ENCODE measurements at places on chromosomes 7 and 10.

DNA sequence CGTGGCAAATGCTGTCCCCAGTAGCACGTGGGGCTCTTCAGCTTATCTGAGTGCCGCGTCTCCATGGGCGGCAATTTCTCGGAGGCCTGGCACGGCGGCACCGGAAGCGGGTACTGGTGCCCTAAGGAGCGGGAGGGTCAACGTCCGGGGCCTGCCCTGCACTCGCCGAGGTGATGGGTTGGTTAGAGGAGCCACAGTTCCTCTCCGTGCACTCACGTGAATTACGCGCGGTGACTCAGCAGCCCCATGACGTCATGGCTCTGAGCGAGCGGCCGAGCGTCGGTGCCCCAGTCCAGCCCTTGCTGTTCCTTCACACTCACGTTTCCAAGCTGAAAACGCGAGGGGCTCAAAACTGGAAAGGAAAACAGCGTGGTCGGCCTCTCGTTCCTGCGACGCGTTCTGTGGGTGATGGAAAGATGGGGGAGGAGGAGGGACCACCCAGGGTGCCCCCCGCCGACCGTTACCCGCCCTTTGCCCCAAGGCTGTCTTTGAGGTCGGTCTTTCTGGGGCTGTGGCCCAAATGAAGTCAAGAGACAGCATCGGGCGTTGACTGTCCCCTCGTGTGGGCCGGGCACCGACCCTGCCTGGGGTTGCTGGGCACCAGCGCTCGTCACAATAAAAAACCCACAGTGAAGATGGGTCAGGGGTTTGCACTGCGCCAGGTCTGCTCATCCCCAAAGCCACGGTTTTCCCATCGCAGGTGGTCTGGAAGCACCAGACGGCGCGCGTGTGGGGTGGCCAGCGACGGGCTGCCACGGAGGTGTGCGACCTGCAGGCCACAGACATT, 70.4 kb upstream of the CFAP46 start:
- DNase-seq, result no peak

DNA sequence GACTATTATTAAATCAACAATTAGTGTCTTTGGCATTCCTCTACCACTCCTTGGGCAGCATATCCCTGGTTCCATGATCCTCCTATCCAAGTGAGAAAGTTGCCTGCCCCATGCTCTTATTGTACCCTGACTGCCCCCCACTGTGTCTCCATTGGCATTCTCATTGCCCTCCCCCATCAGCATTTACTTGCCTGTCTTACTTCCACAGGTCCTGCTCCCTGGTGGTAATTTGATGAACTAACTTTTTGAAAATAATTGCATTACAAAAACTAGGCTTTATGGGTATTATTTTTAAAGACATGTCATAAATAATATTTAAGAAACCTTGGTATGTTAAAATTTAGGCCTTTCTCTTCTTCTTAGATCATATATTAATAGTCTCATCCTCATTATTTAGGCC, 346.4 kb downstream of the PCLO start:
- DNase-seq, result no peak

DNA sequence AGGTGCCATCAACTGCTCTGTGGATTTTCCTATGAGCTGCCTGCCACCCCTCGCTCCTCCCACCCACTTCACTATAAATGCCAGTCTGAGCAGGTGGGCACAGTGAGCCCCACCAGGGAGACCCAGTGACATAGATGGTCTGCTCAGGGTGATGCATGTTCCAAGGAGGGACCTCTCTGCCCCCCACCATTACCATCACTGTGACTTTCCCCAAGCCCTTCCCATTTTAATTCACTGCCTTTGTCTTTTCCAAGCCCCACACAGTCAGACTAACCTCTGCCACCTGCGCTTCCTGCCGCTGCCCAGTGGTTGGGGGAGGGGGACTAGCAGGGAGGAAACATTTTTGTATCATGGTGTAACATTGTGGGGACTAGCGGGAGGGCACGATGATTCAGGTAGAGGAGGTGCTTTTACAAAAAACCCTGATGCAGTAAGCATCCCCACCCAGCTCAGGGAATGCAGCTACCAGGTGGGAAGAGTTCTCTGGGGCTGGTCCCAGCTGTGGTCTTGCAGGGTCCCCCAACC, 24.6 kb downstream of the PRSS2 start:
- DNase-seq, result no peak

- DNase-seq, result no peak
Measured at GRCh38 chr7:98291717-98292116, 10.2 kb downstream of the BRI3 start.

- DNase-seq, result no peak
Measured at GRCh38 chr10:50882540-50882983, 2.9 kb downstream of the A1CF start.

DNA sequence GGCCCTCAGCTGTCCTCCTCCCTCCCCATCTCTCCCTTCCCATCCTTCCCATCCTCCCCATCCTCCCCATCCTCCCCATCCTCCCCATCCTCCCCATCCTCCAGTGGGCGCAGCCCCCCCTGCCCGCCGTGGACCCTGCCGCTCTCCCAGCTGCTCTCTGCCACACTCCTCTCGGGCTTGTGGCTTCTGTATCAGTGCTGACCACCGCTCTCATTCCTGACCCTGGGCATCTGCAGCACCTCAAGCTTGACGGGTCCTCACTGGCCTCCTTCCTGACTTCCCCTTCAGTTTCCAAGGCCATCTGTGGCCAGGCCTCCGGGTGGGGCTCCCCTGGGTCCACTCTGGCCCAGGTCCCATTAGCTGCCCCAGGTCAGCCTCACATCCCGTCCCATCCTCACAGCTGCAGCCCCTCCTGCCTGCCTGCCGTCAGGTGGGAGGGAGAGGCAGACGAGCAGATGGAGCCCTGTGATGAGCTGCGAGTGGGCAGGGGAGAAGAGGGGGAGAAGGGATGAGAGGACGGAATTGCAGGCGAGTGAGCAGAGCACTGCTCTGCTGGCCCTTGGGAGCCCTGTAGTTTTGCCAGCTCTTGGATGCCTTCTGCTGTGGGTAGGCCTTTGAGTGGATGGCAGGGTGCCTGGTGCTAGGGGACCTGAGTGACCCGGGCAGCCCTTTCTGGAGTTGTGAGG, 35.7 kb downstream of the LHPP start:
- DNase-seq, result no peak

DNA sequence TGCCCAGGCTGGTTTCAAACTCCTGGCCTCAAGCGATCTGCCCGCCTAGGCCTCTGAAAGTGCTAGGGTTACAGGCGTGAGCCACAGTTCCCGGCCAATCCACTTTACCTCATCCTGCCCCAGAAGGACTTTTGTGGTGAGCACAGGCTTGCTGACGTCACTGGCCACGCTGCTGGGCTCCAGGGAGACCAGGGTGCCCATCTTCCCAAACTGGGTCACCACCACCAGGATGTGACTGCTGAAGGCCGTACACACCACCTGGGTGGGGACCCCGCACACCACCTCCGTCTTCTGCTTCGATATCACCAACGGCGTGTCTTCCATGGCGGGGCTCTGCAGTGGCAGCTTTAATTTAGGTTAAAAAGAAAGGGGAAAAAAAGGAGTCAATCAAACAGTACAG, 816 bp downstream of the PSMG3 start:
- DNase-seq, result no peak

DNA sequence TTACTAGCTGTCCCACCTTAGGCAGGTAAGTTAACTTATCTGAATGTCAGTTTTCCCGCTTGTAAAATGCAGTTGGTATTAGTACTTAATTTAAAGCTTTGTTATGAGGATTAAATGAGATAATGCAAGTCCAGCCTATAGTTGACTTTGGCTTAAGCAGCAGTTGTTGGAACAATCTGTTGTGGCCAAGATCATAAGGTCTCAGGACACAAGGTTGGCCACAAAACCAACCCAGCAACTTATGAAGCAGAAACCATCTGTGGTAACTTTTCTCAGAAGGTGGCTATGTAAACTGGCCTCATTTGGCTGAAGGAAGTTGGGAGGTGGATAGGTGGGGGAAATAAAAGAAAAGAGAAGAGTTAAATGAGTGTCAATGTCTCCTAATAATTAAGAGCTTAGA, 29.4 kb downstream of the ENTPD1 start:
- DNase-seq, result no peak

DNA sequence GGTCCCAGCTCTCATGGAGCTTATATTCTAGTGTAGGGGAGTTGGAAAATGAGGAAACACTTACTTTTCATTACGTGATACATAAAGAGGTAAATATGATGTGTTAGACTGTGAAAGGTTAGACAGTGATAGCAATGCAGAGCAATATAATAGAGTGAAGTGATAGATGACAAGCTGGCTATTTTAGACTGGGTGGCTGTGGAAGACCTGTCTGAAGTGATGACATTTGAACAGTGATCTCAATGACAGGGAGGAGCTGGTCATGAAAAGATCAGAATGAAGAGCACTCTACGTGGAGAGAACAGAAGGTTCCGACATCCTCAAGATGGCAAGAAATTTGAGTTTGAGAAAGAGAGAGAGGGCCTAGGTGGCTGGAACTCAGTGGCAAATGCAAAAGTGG, 118.9 kb upstream of the MKLN1 start:
- DNase-seq, result no peak

- DNase-seq, result no peak
Measured at GRCh38 chr7:130363026-130363847, 17.1 kb upstream of the CPA1 start.

- DNase-seq, result peak; percentile 35
Measured at GRCh38 chr7:1847260-1848001, 177.4 kb downstream of the ELFN1 start.

DNA sequence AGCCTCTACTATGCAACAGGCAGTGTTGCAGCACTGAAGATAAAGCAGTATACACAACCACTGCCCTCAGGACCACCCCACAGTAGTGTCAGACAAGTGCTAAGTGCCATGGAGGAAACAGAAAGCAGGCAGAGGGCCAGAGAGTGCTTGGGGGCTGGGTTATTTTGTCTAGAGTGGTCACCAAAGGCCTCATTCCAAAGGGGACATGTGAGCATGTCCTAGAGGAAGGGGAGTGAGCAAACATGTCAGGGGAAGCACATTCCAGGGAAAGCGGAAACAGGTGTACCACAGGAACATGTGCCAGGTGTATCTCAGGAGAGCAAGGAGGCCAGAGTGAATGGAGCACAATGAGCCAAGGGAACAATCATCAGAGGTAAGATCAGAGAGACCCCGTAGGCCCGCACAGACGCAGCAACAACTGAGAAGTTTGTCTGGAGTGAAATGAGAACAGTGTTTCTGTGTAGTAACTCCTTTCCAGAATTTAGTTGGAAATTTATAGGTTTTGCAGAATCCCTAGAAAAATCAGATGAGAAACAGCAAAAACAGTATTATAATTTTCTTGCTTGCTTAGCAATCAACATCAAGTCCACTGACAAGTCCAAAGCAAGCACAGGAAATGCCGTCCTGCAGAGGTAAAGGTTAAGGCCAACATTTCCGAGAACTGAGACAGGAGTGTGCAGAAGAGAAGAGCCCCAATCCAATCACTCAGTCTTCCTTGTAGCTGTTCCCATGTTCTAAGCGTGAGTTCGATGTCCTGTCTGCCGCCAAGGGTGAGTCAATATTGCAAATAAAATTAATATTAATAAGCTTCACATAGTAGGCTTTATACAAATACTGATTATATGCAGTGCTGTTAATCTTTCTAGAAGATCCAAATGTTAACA, 67.3 kb downstream of the SGMS1 start:
- no peak for DNase-seq

DNA sequence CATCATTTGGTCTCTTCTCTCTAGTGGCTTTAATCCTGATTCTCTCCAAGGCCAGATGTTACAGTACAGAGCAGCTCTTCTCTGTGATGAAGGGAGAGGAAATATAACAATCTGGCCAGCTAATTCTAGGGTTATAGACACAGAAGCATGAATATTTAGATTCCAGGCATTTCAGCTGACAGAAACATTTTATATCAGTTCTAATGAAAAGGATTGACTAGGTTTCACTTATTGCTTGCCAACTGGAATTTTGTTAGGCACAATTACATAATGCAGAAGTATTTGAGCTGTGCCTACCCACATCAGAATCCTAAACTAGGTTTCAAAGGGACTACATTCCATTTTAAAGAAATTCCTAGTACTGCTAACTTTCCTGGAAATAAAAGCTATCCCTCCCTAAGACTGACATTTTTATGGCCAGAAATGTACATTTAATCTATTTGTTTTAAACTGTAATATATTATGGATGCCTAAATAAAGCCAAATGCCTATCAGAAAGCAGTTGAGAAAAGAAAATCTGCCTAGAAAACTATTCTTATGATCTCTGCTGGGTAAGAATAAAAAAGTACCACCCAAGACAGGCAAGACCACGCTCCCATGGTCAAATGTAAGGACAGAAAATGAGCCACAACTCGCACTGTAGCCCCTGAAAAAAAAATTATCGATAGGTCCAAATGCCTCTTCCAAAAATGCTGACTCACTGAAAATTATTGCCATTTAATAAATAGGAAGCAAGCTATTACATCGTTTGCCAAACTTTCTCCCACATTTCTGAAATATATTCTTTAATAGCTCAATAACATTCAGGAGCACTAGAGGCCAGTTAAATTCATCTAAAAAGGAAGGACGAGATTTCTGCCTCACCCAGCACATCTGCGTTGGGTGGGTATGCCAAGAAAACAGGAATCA, 498.1 kb downstream of the KCNMA1 start:
- no peak for DNase-seq

DNA sequence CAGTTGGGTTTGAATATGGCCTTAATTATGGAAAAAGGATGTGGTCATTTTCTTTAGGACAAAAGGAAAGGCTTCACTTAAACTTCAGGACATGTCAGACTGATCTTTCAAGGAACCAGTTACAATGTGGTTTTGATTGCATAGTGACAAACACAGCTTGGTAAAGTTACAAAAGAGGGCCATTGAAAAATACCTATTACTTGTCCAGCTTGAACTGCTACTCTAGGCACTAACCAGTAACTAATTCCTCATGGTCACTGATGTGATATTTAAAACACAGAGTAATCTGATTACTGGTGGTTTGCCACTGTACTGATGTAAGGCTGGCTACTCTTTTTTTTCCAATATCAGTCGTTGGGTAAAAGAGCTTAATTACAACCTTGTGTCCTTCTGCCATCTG, 22.6 kb downstream of the TES start:
- DNase-seq, result no peak

GRCh38 chr7:117229350-117229749, 93.5 kb downstream of the WNT2 start:
- DNase-seq, result no peak

GRCh38 chr10:63164166-63164623, 31.1 kb downstream of the NRBF2 start:
- no peak for DNase-seq

- no peak for DNase-seq
Measured at GRCh38 chr7:43590862-43591557, 8.1 kb downstream of the STK17A start.

GRCh38 chr10:43824934-43825333, 176.3 kb upstream of the ZNF32 start:
- DNase-seq, result no peak

DNA sequence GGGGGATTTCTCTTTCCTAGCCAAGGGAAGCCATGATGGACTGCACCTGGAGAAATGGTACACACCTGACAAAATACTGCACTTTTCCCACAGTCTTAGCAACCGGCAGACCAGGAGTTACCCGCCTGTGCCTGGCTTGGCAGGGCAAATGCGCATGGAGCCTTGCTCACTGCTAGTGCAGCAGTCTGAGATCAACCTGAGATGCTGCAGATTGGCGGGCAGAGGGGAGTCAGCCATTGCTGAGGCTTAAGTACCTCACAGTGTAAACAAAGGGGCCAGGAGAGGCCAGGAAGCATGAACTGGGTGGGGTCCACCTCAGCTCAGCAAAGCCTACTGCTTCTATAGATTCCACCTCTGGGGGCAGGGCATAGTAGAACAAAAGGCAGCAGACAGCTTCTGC, 49.4 kb downstream of the OR13A1 start:
- no peak for DNase-seq

GRCh38 chr10:101221963-101222531, 7.2 kb downstream of the LBX1 start:
- no peak for DNase-seq
